ENCODE measurements at places on chromosomes 2 and 18.

- DNase-seq = no peak
These were observed 165.0 kb downstream of the ASB1 start for GRCh38 chr2:238591732-238592131.

DNA sequence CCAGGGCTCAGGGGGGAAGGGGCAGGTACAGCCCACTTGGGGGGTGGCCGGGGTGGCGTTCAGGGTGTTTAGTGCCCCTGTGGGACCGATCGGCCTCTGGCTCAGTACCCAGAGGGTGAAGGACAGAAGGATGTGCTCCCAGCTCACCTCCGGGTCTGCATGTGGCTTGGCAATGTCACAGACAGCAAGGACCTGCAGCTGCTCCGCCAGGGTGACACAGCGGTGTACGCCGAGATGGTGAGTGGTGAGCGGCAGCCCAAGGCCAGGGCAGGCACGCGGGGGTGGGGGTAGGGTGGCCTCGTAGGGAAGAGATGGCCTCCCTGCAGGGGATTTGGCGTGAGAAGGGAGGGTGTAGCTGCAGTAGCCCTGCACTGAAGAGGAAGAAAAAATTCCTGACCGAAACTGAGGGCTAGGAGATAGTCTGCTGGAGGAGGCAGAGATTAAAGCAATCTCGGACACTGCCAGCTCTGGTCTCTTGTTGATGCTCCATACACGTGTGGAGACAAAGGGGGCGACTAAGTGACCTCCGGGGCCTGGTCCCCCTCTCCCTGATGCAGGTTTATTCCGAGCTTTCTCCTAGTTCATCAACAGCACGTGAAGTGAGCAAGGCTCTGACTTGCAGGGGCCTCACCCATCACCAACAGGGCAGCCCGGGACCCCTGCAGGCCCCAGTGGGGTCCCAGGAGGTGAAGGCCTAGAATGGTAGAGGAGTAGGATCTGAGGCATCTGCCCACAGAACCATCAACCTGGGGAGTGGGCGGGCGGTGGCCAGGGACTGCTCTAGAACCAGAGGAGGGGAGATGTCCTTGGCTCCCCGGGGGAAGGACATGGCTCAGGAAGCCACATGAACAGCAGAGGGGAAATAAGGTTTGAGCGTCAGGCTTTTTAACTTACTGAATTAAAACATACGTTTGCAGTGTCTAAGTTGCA, 45.4 kb downstream of the FER1L5 start:
- no peak for DNase-seq

- no peak for DNase-seq
These were observed 87.7 kb upstream of the LPIN2 start for GRCh38 chr18:3100498-3101132.

GRCh38 chr2:3233877-3234276, 143.7 kb downstream of the EIPR1 start:
- DNase-seq = no peak

DNA sequence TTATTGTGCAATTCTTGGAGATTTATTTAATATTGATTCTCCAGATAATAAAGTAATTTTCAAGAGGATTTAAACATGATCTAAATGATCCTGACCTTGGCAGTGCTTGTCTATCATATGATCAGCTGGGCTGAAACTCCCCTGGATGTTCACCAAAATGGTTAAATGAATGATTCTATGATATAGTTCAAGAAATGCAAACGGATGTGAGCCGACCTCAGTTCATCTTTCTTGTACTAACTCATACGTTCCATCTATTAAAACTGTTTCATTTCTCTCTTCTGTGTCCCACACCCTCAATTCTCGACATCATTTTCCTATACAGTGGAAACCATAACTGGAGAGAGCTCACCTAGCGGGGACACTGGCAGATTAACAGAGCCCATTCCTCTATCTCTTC, 281.7 kb upstream of the CCDC68 start:
- DNase-seq = no peak

GRCh38 chr2:157732596-157732995, 103.9 kb upstream of the ACVR1C start:
- DNase-seq = no peak

DNA sequence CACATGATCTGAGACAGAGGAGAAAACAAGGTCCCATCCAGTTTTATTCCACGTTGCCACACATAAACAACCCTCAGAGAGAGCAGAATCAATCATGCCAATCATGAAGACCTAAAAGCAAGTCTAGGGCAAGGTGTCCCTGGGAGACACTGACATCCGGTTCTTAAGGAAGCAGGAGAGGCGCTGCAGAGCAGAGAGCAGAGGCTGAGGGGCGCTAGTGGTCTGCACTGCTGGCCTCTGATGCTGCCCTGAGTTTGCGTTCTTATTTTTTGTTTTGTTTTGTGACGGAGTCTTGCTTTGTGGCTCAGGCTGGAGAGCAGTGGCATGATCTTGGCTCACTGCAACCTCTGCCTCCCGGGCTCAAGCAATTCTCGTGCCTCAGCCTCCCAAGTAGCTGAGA, 83.3 kb downstream of the SMIM21 start:
- no peak for DNase-seq

GRCh38 chr2:60595953-60596352, 42.5 kb upstream of the BCL11A start:
- no peak for DNase-seq

DNA sequence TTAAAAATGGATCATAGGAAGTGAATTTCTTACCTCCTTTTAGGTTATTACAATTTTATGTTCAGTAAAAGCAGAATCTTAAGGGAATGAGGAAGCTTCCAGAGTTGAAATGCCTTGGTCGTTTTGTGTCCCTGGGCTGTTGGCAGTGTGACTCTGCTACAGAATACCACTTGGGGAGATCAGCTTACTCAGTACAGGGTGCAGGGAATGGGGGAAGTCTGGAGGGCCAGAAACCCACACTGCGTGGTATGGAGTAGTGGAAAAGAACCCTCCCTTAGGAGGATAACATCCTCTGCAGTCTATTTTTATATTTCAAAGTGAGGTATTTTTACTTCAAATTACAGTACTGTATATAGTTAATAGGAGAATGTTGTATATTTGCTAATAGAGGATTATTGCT, 51.1 kb downstream of the R3HDM1 start:
- no peak for DNase-seq

DNA sequence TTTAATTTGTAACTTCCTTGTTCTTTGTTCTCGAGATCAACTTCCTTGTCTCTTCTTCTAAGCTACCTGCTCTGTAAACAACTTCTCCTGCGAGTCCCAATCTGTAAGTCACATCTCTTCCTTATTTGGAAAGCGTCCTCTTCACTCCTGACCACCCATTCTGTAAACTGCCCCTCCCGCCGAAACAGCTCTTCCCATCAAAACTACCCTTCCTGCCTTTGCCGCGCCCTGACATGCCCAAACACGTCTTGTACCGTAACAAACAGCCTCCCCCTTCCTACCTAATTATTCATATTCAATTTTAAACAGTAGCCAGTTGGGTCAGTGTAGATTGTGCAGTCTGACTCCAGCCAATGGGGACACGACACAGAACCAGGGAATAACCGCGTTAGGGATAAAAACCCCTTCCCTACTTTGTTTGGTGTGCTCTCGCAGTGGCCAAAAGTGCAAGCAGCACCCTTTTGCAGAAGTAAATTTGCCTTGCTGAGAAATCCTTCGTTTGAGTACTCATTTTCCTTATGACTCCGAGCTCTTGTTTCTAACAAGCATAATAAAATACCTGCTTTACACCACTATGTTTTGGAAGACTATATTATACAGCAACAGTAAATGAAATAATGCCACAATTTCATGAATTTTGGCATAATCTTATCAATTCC, 39.8 kb downstream of the PIAS2 start:
- DNase-seq = no peak

DNA sequence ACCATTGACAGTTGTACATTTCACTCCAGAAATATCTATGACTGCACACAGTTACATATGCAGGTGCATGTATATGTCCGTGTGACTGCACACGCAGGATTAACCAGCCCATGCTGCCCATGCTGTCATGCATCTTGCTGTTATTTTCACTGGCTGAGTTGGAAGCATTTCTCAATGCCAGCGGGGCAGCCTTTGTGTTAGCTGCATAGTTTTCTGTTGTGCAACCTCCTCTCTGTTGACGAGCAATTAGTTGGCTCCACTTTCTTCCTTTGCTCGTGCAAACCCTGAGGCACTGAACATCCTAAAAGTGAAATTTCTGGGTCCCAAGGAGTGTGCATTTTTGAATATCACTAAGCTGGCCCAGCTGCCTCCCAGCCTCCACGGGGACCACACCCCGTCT, 133.4 kb upstream of the GLI2 start:
- no peak for DNase-seq

DNA sequence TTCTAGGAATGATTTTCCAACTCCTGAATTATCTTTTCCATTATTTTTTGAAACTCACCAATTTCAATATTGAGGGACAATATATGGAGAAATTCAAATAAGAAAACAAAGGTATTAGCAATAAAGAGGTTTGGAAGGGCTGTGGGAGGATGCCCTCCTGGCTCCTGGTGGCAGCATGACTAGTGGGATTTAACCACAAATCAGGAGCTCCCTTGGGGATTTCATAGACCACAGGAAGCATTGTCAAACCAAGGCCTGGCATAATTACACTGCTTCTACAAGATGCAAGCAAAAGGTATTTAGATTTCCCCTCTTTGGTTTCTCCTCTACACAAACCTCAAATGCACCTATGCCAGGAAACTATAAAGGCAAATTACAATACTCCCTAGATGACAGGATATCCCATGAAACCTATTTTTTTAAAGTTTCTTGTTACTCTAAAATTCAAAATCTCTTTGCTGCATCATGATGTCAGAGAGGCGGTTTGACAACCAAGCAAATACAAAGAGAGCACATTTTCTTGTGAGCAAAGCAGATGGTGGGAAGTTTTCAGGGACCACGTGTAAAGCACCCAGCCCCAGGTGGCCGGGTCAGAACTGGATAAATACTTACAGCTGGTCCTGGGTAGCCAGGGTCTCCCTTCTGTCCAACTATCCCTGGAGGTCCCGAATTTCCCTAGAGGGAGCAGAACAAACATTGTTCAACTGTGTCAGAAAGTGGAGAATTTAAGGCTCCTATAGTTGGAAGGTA, 67.9 kb downstream of the COL6A3 start:
- DNase-seq = peak; percentile 39

DNA sequence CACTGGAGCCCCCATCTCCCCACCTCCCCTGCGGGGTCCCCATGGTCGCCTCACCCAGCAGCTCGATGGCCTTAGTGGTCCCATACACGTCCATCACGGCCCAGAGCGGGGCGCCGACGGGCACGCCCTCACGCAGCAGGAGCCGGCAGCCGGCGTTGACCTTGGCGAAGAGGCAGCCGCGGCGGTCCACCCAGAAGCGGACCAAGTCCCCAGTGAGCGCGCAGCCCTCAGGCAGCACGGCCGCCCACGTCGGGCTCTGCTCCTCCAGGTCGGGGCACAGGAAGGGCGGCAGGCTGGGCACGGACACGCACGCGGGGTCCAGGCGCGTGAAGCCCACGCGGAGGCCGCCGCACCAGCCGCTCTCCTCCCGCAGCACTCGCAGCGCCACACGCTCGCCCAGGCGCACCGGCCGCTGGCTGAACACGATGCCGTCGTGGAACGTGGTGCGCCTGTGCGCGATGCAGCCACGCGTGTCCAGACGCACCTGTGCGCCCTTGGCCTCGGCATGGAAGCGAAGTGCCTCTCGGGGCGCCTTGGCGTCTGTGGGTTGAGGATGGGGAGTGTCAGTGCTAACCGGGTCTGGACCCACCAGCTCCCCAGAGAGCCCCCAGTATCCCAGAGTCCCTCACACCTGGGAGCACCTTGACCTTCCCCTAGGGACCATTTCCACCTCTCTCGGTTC, 4.6 kb downstream of the NEURL3 start:
- no peak for DNase-seq

- DNase-seq = no peak
These were observed 11.4 kb upstream of the UXS1 start for GRCh38 chr2:106205488-106205887.

DNA sequence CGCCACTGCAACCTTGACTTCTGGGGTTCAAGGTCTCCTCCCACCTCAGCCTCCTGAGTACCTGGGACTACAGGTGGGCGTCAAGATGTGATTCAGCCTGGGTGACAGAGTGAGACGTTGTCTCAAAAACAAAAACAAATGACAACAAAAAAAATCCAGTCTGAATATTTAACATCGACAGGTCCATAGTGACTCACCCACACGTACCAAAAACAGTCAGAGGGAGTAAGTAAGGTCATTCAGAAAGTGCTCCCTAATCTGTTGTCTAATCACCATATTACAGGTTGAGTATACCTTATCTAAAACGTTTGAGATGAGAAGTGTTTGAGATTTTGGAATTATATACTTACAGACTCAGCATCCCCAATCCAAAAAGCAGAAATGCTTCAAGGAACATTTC, 24.4 kb downstream of the SAP130 start:
- DNase-seq = no peak

GRCh38 chr2:116490511-116491145, 1323.9 kb upstream of the DDX18 start:
- no peak for DNase-seq

- DNase-seq = no peak
These were observed 209.3 kb downstream of the AKAIN1 start for GRCh38 chr18:4987452-4988405.

GRCh38 chr2:37707393-37707792, 36.0 kb upstream of the CDC42EP3 start:
- no peak for DNase-seq

GRCh38 chr2:119119999-119120756, 38.4 kb downstream of the C1QL2 start:
- no peak for DNase-seq

DNA sequence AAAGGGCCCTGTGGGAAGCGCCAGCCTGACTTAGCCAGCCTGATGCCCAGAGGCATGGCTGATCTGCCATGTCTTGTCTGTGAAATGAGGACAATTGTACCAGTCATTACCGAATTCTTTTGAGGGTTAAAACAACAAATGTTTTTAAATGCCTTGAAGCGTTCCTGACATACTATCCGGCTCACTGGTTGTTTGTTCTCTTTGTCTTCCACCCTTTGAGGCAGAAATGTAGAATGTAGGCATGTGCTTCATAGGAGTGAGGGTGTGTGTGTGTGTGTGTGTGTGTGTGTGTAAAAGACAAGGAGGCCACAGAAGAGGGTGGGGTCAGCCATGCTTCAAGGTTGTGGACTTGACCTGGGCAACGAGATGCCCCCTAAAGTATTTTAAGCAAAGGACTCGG, 35.5 kb downstream of the TGFBRAP1 start:
- DNase-seq = no peak

GRCh38 chr2:112893752-112894151, 17.2 kb upstream of the IL37 start:
- no peak for DNase-seq

DNA sequence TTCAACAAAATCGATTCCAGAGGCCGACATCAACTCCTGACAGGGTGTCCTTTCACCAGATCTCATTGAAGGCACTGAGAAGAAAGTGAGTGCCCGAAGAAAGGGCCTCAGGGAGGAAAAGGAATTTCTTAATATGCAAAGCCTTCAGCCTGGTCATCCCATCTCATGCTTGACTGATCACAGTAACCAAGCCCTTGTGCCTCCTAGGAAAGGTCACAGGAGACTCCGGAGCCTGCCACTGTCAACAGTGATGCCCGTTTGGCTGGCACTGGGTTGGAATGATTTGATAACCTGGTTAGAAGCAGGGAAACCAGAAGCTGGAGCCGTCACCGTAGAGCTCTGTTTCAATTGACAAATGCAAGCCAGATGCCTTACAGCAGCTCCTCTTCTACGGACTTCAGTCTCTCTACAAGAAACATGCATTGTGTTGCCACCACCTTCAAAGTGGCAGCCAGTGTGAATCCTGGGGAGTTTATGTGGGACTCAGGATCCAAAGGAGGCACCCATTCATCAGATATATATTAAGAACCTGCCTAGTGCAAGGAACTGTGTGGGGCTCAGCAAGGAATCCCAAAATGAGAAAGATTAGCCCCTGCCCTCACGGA, 24.6 kb downstream of the COX7A2L start:
- no peak for DNase-seq

- DNase-seq = peak; percentile 31
These were observed 9.4 kb downstream of the MBD2 start for GRCh38 chr18:54215069-54215468.

Measured in fibroblast of skin of abdomen (primary cell).